ENCODE measurements at places on chromosomes 3 and 15. TPM values are rescaled to one million over a fixed set of nuclear protein-coding genes. Genes with fewer than 3 reads are reported as not detected.

DNA sequence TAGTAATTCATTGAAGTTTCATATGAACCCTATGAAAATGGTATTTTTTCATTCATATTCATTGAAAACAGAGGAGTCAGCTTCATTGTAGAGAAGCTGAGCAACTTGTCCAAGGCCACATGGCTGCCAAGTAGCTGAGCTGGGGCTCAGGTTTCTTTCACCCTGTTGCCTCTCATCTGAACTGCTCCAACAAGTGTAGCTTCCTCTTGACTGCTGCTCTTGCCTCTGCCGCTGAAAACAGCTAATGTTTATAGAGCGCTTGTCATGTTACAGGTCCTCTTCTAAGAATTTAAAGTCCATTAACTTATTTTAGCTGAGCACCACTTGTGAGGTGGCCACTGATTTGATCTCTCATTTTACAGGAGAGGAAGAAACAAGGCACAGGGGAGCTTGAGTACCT, 81.1 kb downstream of the PDCD6IP start:
- no peaks in the 10 kb centered on the region for H3K27me3 ChIP-seq
- no peak overlapping the region for H3K4me3 ChIP-seq
- H3K4me1 ChIP-seq, result peaks cover 3% of the 10 kb centered on the region
- DNase-seq, result no peak

DNA sequence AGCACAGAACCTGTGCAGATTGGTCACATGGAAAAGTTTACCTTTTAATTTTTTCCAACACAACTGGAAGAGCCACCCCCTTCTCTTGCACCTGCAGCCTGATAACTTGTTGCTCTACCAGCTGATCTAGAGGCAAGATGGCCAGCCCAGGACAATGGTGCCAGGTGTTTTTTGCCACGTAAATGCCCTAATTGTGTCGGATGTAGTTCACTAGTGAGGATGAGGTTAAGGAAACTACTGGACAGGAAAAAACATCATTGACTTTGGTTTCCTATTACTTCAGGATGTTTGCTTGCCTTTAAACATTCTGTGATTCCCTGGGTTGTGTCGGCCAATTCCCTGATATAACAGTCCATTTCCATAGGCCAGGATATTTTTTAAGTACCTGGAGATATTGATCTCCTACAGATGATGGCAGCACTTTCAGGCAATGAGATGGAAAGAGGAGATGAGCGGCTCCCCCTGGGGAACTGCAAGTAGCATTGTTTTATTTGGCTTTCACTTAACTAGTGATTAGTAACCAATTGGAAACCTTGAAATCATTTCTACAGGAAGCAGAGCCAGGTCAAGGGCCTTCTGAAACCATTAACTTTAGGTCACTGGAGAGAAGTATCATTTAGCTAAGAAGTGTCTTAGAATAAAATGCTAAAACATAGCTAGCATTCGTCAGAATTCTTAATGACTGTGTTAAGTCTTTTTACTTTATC, 72.5 kb downstream of the OSBPL10 start:
- H3K4me1 ChIP-seq, result peaks cover 16% of the 10 kb centered on the region
- H3K36me3 ChIP-seq, result no peaks in the 10 kb centered on the region
- no peak overlapping the region for H3K27ac ChIP-seq
- no peaks in the 10 kb centered on the region for H3K27me3 ChIP-seq
- no peak overlapping the region for H3K4me3 ChIP-seq

GRCh38 chr3:189982321-189982945, 138.3 kb downstream of the P3H2 start:
- peaks cover 10% of the 10 kb centered on the region for H3K27me3 ChIP-seq
- DNase-seq, result no peak

GRCh38 chr3:50412231-50412754, 53.0 kb upstream of the TMEM115 start:
- H3K36me3 ChIP-seq, result no peaks in the 10 kb centered on the region
- no peak overlapping the region for H3K27ac ChIP-seq
- DNase-seq, result no peak
- no peak overlapping the region for H3K4me3 ChIP-seq
- no peaks in the 10 kb centered on the region for H3K27me3 ChIP-seq

DNA sequence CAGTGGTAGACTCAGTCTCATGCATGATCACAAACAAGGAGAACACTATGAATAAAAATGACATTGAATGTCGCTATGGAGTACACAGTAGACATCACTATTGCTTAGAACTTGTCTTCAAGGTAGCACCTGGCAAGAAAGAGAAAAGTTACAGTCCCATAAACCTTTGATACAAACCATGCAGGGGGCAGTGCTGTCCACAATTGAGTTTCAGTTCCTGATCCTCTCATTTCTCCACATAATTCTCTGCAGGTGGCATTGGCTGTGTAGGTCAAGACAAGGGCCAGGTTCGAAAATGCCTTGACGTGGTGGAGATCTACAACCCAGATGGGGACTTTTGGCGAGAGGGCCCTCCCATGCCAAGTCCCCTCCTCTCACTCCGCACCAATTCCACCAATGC, 47.9 kb downstream of the KBTBD12 start:
- no peak overlapping the region for H3K4me3 ChIP-seq
- no peaks in the 10 kb centered on the region for H3K4me1 ChIP-seq
- no peaks in the 10 kb centered on the region for H3K36me3 ChIP-seq
- no peak overlapping the region for H3K27ac ChIP-seq
- no peak for DNase-seq
- H3K27me3 ChIP-seq, result peaks cover 27% of the 10 kb centered on the region

DNA sequence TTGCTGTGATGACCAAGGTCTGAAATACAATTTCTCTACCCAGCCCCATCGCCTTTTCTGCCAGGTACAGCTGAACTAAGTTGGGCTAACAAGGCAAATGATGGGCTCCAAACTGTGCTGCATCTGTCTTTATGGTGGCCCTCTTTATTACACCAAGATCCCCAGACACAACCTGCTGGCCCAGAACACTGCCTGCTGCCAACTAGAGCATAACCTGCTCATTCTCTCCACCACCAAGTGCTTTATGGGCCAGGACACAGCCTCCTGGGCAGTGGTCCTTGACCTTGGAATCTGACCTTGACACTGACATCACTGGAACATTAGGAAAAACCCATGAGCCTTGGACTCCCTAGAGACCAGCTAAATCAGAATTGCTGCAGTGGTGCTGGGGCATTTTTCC, 3.3 kb downstream of the LINS1 start:
- DNase-seq, result no peak
- no peaks in the 10 kb centered on the region for H3K27me3 ChIP-seq
- H3K4me1 ChIP-seq, result peaks cover 60% of the 10 kb centered on the region
- peaks cover 45% of the 10 kb centered on the region for H3K36me3 ChIP-seq

DRD3 gene
- not detected for total RNA-seq

Data from activated CD4-positive, alpha-beta T cell treated with anti-CD3 and anti-CD28 coated beads, Interleukin-2, amount 10 ng/mL, durations not matched to agents 7 days and 5 days (primary cell).